ENCODE measurements at places on chromosomes 16 and 17. TPM values are rescaled to one million over a fixed set of nuclear protein-coding genes. Genes with fewer than 3 reads are reported as not detected.

DNA sequence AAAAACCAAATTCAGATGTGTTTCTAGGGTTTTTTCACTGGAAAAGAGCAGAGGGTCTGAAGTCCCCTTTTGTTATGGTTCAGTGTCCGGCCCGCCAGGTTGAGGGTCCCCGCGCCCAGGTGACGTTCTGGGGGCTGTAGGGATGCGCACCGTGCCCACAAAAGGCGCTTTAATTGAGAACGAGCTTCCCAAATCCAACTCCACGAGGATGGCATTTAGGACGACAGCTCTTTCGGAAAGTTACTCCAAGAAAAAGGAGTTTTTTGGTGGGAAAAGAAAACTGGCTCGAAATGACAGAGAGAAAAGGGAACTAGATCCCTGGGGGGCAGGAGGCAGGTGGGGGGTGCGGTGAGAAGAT is 15.9 kb upstream of the ZFHX3 start:
- no peak for DNase-seq

DNA sequence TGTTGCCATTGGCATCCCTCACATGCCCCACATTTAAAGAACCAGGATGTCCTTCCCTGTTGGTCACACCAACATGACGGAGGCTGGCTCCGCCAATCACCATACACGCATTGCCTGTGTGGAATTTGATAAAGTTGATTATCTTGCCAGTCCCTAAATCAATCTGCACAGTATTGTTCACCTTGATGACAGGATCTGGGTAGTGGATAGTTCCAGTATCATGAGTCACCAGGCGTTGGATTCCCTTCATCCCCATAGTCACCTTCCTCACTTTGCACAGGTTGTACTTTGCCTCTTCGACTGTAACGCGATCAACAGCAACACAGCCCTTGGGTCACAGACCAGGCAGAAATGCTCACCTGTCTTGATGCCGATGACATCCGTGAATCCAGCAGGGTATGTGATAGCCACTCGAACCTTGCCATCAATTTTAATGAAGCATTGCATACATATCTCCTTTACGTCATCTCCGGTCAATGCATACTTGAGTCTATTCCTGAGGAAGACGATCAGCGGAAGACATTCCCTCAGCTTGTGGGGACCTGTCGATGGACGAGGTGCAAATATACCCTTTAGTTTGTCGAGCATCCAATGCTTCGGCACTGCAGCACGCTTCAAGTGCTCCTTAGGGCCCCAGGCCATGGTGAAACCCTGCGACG is 14.2 kb downstream of the CTRB2 start:
- peak; percentile 22 for DNase-seq

DNA sequence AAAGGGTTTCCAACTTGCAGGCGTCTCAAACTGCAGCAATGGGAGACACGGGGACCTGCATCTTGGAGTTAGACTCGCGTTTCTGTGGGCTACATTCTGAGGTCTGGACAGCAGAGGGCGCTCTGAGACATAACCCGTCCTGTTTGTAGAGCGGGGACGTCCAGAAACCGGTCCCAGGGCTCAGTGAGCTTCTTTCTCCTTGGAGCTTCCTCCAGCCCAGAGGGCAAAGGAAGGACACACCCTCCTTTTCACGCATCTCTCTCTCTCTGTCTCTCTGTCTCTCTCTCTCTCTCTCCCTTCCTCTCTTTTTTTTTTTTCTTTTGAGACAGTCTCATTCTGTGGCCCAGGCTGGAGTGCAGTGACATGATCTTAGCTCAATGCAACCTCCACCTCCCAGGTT is 19.8 kb downstream of the COX4I1 start:
- DNase-seq = no peak

DNAAF1 gene
- total RNA-seq = not detected

EVPLL gene
- 16.7 TPM for total RNA-seq
